ENCODE measurements at places on chromosomes 7 and 10.

GRCh38 chr7:47153576-47153975 is 428.3 kb downstream of the TNS3 start:
- DNase-seq = no peak

- no peak for DNase-seq
Observed at GRCh38 chr10:106535304-106535953, 629.1 kb downstream of the SORCS1 start.

- DNase-seq = no peak
Observed at GRCh38 chr7:106365252-106366005, 80.6 kb upstream of the NAMPT start.

DNA sequence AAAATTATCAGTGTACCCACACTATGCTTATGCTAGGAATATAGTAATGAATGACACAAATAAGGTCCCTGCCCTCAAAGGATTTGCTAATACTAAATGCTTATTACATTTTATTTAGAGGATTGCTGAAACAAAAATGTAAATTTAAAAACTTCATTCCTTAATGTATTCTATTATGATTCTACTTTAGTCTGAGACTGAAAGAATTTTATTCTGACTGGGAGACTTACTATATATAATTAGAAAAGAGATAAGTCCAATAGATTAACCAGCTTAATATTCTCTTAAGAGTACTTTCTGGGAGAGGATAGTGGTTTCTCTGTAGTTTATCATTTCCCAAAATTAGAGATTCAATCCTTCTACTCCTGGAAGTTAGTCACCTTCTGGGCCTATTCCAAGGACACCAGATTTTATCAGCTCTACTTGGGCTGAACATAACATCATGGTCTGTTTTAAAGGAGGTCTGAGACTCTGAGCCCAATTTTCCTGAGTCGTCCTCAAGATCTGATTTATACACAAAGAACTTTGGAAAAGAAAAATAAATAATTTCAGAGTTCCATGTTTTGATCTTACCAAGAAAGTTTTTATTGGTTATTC is 41.1 kb downstream of the ASZ1 start:
- no peak for DNase-seq

GRCh38 chr7:124062171-124062570 is 29.3 kb upstream of the TMEM229A start:
- DNase-seq = no peak

DNA sequence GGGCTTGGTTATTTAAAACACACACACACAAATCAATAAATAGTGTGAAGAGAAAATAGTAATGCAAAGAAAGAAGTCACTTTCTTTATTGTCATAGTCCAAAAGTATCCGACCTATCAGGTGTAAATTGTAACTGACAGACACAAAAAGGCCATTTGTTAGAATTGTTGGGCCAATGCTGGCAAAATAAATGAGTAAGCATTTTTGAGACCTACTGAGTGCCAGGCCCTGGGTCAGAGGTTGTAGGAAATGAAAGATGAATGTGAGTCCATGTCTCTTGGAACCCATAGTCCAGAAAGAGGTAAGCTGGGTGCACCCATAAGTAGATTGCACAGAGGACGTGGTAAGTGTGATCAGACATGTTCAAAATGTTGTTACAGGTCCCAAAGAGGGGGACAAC is 13.5 kb upstream of the EGR2 start:
- DNase-seq = no peak

GRCh38 chr10:61795551-61795950 is 105.9 kb upstream of the ARID5B start:
- no peak for DNase-seq

DNA sequence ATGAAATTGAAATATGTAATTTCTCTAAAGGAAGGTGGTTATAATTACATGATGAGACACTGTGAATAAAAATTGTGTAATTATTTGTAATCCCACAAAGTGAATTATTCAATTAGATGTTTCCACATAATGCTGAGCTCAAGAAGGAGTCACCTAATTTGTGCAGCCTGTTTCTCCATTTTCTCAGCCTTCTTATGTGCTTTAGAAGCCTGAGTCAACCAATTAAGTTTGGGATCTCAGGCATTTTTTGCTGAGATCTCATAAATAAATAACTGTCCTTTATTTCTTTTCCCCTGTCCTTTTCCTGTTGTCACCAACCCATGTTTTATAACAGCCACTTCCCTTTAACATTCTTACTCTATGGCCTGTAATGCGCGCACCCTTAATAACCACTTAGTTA is 506.5 kb upstream of the SEMA3D start:
- no peak for DNase-seq

DNA sequence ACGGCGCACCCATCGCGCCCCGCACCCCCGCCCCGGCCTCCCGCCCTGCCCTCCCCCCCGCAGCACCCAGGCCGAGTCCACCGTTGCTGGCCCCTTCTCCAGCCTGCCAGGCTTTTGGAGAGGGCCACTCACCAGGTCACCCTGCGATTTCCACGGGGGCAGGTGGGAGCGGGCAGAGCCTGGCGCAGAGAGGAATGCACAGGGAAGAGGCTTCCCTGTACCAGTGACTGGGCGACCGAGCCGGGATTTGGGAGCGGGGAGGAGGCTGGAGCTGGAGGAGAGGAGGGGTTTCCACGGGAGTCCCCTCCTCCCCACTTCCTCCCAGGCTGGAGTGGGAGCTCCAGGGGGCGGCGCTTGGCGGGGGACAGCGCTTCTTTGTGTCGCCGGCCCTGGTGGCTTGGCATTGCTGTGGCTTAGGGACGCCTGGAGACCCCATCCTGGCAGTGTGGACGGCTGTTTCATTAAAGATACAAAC is 19.3 kb downstream of the TCAF1 start:
- peak; percentile 91 for DNase-seq

DNA sequence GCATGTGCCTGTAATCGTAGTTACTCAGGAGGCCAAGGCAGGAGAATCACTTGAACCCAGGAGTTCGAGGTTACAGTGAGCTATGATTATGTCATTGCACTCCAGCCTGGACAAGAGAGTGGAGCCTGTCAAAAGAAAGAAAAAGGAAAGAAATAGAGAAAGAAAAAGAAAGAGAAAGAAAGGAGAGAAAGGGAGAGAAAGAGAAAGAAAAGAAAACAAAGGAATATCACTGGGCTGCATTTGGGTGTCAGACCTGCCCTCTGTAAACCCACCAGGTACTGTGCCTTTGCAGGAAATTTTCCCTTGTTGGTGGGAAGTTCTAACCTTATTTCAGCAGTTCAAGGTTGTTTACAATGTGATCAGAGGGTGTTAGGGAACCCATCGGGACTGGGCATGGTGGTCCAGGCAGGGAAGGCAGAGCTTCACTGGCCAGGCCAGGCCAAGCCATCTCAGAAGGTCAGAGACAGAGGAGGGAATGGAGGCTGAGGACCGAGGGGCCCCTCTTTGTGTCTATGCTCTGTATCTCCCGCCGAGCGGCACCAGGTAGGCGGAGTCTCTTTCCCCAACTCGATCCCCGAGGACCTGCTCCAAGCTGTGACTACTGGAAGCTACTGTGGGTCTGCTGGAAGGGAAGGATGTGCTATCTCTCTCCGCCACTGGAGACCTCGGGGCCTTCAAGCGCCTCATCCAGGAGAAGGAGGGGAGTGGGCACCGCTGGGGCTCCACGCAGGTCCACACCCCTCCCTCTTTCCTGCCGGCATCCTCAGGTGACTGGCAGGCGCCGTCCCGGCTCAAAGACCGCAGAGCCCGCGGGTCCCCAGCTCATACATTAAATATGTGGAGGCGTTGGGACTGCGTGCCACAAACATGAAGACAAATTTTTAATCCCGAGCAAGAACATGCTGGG is 15.2 kb upstream of the KAZALD1 start:
- DNase-seq = no peak

- no peak for DNase-seq
Observed at GRCh38 chr10:92822060-92822634, 26.2 kb upstream of the EXOC6 start.

GRCh38 chr10:68787813-68788212 is 39.5 kb upstream of the STOX1 start:
- DNase-seq = no peak

DNA sequence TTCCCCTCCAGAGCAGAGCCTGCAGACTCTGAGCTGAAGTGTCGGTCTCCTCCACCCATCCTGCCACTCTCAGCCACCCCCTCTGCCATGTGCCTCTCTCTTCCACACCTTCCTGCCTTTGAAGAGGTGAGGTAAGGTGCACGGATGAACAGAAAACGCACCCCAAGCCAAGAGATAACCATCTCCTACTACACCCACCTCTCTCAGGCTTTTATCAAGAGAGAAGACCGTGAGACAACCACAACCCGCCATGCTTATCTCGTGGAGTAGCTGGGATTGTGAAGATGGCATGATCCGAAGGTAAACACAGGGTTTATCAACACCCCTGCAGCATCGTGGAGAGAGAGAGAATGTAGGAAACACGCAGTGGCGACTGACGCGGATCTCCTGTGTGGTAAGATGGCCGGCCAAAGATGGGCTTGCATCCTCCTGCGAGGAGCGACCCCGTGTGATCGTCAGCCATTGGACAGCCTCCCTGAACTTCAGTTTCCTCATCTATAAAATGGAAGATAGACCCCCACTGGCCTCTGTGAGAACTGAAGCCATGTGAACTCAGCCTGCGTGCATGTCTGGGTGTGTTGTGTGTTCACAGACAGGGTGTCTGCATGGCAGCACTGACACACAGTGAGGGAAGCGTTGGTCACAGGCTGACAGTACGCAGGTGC is 219.0 kb downstream of the DIP2C start:
- DNase-seq = no peak

- DNase-seq = no peak
Observed at GRCh38 chr7:94810496-94810895, 96.9 kb upstream of the PPP1R9A start.

DNA sequence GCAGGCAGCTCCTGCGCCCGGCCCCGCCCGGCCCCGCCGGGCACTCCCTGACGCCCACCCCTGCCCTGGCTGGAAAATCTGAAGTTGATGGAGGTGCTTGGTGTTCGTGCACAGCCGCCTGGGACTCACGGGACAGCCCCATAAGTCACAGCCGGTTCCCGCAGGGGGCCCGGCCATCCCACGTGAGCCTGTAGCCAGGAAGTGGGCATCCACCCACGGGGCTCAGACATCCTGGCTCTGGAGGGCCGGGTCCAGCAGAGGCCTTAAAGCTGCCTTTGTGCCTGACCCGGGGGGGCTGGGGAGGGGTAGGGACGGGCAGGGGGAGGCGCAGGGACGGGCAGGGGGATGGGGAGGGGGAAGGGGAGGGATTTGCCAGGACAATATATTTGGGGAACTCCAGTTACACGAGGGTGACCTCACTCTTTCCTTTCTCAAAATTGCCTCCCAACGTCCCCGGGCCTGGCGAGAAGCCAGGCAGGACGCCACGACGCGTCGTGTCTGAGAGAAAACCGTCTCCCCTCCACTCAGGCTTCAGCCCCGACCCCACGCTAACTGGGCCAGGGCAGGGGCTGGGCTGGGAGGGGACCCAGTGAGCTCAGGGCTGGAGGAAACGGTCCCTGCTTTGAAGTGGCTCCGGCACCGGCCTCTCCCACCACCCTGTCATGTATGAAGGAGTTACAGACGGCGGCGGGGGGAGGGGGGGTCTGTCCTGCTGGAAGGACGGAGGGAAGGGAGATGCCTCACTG is 82.1 kb upstream of the PDGFA start:
- DNase-seq = peak; percentile 79

DNA sequence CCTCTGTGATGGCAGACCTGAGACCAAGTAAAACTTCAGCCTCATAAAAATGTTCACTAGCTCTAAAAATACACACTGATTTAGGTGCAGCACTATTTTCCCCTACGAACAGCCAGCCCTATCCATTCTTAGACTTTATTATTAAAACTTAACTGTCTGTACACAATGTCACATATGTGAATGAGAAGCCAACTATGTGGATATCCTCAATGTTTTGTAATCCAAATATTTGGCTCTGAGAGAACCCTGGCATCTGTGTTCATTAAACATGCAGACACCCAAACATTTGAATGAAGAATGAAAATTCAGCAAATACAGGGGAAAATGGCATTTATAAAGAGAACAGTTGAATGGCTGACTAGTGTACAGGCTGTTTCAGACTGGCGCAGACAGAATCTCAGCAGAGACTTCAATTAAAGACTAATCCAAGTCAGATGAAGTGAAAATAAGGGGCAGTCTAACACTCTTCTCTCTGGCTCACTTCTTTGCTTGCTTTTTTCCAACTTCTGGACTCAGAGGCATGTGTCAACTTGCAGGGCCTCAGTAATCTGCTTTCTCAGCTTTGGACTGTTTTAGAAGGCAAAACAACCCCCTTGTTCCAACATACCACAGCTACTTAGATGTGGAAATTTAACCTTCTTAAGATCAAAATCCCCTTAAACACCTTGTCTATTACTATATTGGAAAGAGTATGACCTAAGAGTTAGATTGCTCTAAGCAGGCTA is 47.4 kb upstream of the FAM180A start:
- no peak for DNase-seq

- DNase-seq = peak; percentile 97
Observed at GRCh38 chr10:78302989-78303854, 269.6 kb downstream of the RPS24 start.

- peak; percentile 54 for DNase-seq
Observed at GRCh38 chr10:30980951-30981616, 50.6 kb downstream of the ZNF438 start.

DNA sequence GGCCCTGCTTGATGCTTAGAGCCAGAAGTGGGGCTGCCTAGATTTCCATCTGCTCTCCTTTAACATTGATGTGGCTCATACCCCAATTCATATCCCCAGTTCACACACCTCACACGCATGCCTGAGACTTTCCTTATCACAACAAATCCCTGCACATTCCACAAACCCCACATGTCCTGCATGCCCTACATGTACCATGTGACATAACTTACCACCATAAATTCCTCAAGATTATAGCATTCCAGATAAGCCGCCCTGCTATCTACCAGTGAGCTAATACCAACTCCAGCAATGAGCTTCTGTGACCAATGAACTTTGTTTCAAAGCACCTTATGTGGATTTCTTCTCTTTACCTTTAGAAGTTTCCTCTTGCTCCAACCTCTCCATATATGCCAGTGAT is 104.7 kb upstream of the RAB11FIP2 start:
- no peak for DNase-seq

DNA sequence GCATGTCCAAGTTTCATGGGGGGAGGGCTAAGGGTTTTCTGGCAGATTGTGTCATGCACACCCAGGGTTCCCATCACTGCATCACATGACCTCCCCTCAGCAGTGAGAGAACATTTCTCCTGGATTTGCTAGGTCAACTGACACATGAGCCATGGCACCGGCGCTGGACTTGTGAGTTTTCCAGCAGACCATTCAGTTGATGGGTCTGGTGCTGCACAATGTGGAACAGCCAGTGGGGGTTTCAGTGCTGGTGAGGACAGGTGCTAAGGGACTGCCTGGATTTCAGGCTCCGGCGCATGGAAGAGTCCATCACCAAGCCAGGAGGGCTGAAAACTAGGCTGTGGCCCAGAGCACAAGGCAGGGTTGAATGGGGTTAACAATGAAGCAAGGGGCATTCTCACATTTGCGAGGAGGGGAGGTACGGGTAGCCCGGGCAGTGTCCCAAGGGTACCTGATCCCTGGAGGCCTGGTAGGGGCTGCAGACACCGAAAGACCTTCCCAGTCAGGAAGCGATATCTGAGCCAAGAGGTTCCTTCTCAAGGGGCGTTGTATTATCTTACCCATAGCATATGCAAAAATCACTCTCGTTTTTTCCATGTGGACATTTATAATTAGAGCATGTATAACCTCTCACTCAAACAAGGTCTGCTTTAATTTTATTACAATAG is 203.0 kb downstream of the TNS3 start:
- DNase-seq = no peak
